ENCODE measurements at places on chromosomes 5 and 9. TPM values are rescaled to one million over a fixed set of nuclear protein-coding genes. Genes with fewer than 3 reads are reported as not detected.

GRCh38 chr9:108756746-108757490 lies 98.9 kb downstream of the ACTL7B start:
- no peak overlapping the region for H3K4me3 ChIP-seq
- DNase-seq: no peak
- H3K36me3 ChIP-seq: no peaks in the 10 kb centered on the region
- H3K27me3 ChIP-seq: no peaks in the 10 kb centered on the region
- no peaks in the 10 kb centered on the region for H3K4me1 ChIP-seq

Gene ZFR
- total RNA-seq: 48.3 TPM

DNA sequence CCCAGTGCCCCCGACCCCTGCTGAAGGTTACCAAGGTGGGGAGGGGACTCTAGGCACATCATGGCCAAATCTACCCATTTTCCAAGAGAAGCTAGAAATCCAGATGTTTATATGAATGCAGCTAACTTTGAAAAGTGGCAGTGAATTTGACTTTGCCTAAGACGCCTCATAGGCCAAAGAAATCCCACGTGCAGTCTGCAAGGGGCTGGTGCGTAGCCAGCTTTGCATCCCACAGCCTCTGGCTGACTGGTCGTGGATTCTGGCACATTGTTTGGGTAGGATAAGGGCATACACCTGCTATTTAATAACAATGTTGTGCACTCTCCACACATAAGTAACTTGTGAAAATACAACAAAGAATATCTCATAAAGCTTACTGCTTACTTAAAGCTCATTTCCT lies 3.5 kb upstream of the GADD45G start:
- H3K4me1 ChIP-seq: peaks cover 21% of the 10 kb centered on the region
- DNase-seq: no peak
- H3K27ac ChIP-seq: no peak overlapping the region

DNA sequence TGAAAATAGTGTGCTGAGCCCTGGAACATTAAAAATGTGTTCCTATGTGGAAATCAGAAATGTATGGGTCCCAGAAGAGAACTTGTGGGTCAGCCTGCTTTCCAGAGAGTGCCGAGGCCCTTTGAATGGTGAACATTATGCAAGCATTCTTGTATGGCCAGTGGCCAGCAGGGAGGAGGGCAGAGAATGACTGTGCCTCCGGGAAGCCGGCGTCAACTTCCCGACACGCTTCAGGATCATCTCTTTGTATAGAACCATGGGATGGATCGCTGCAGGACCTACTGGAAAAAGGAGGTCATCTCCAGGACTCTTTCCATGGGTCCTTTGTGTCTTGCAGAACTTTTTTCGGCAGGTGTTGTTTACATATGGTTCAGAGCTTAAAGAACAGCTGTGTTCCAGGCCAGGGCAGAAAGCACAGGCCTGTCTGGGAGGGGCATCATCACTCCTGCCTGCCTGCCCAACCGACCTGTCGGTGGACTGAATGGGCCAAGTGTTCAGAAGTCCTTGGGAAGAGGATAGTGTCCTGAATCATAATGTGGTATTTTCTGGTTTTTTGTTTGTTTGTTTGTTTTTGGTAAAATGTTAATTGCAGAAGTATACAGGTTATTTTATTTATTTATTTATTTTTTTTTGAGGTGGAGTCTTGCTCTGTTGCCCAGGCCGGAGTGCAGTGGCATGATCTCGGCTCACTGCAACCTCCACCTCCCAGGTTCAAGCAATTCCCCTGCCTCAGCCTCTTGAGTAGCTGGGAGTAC lies 9.0 kb downstream of the PRRC2B start:
- peaks cover 92% of the 10 kb centered on the region for H3K4me1 ChIP-seq
- DNase-seq: peak; percentile 73
- H3K36me3 ChIP-seq: no peaks in the 10 kb centered on the region
- peak overlapping the region; percentile 22 for H3K27ac ChIP-seq
- peak overlapping the region; percentile 11 for H3K4me3 ChIP-seq
- no peaks in the 10 kb centered on the region for H3K27me3 ChIP-seq

DNA sequence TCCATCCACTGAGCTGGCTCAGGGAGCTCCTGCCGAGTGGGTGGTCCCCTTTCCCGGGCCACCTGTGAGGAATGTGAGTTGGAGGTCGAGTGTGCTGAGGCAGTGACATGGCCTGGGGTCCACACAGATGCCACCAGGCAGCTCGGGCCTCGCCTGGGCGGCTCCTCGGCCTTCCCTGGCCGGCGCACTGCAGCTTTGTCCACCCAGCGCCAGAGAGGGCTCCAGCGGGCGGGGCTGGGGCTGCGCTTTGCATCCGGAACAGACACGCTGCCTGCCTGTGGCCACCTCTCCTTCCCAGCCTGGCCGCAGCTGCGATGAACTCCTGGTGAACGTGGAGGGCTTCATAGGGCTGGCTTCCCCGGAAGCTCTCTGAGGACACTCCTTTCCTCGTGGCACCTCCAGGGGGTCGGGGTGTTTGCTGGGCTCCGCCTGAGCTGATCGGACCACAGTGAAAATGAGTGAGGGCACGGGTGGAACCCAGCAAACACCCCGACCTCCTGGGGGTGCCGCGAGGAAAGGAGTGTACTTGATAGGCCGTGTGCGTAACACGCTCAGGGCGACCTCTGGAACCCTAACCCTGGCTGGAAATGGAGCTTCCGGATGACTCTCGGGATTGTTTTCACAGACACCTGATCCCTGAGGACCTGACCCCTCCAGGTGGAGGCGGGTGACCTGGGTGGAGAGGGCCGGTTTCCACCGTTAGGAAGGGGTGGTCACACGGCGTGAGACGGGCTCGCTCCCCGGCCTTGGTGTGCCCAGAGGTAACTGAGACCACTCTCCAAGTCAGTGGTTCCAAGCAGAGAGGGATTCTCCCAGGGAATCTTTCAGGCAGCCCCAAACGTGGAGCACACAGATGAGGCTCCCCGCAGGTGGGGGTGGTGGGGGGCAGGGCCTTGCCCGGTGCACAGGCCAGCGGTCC lies 31.8 kb upstream of the RXRA start:
- H3K36me3 ChIP-seq: no peaks in the 10 kb centered on the region
- H3K27me3 ChIP-seq: no peaks in the 10 kb centered on the region

Data from Peyer's patch (tissue), 4 donors.